Omental fat pad (tissue), 4 donors: ENCODE measurements at places on chromosomes 3 and 15. TPM values are rescaled to one million over a fixed set of nuclear protein-coding genes. Genes with fewer than 3 reads are reported as not detected.

GRCh38 chr3:19149368-19149767, 1.1 kb downstream of the KCNH8 start:
- no peak for DNase-seq

- DNase-seq, result peak; percentile 29
Measured at GRCh38 chr3:161851941-161852566, 355.4 kb downstream of the OTOL1 start.

- DNase-seq, result no peak
Measured at GRCh38 chr3:70813311-70813710, 500.9 kb upstream of the MDFIC2 start.

- DNase-seq, result no peak
Measured at GRCh38 chr3:10695595-10696285, 120.3 kb upstream of the SLC6A11 start.

DNA sequence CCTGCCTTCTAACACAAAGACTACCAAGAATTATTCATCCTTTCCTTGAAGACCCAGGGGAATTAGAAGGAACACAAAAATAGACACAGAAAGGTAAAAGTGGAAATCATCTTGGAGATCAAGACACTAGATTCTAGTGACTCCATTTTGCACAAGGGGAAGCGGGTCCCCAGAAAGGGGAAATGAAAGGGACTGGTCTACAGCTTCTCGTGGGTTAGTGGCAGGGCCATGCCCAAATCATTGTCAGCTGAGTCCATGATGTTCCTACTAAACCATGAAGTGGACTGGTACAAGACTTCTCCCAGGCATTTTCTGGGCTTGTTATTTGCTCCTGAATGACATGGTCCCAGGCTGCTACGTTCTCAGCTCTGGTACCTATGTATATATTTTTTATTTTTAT, 230.7 kb upstream of the TPRG1 start:
- no peak for DNase-seq

GRCh38 chr3:55875113-55875512, 388.0 kb upstream of the WNT5A start:
- no peak for DNase-seq

- no peak for DNase-seq
Measured at GRCh38 chr3:25306705-25307104, 121.4 kb upstream of the RARB start.

DNA sequence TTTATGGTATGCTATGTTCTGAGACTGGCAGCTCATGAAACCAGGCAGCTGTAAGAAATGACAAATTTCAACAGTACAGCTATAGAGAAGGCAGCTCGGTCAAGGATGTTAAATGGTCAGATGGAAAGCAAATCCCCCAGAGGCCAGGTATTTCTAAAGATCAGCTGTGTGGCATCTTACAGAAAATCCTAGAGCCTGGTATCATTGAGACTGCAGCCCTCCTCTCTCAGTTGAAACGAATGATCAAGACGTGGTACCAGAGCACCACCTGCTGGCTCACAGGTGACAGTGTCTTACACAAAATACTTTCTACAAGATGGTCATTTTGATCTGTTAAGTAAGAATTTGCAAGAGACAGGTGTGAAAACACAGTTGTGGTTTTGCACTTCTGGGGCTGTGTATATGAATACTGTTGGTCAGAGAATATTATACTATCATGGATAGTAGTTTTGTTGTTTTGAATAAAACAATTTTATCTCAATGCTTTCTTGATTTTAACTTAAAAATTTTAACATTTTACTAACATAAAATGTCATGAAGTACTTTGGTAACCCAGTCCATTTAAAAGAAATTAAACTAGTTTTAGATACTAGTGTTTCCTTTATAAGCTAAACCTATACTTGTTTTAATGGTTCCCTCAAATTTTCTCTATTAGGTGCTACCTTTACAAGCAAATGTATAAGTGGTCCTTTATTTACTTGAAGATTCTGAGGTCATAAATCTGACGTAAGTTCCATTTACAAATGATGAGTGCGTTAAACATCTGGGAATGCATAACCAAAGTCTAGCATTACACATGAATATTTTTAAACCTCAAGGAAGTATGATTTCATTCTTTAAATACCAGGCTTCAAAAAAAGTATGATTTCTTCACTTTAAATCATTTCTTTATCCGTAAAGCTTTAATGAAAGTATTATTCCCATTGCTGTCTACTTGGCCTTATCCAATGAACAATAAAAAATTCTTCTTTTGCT, 121.8 kb downstream of the PDZRN3 start:
- DNase-seq, result no peak

- DNase-seq, result no peak
Measured at GRCh38 chr3:128094295-128095151, 29.1 kb downstream of the RUVBL1 start.

GRCh38 chr15:37059086-37059485, 41.3 kb downstream of the MEIS2 start:
- DNase-seq, result no peak

GRCh38 chr3:172323894-172324610, 124.2 kb downstream of the GHSR start:
- no peak for DNase-seq

- no peak for DNase-seq
Measured at GRCh38 chr3:23239211-23240068, 36.3 kb downstream of the UBE2E2 start.

DNA sequence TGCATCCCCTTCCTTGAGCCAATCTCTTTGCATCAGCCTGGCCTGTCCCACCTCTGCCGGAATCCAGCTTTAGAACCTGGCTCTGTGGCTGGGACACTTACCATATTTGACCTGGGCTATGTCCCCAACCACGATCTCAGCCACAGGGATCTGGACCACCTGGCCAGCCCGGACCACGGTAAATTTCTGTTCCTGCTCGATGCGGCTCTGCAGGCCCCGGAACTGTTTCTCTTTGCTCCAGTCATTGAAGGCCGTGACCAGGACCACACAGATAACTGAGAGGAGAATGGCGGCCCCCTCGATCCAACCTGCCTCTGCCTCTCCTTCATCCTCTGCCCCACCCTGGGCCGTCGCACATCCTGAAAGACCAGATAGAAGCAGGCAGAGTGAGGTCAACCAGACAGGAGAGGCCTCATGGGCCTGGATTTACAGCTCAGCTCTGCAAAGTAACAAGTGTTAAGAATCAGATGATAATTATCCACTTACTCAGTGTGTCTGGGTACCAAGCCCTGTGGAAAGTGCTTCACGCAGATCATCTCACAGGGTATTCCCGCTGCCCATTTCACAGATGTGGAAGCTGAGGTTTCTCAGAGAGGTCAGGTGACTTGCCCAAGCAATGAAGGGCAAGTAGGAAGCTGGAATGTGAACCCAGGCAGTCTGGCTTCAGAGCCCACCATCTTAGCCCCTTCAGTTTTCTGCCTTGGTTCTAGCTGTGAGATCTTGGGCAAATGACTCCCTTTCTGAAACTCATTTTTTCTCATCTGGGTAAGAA, 81.3 kb upstream of the SEC13 start:
- no peak for DNase-seq

The GOLGA6A gene
- not detected for total RNA-seq

The MEX3B gene
- 1.6 TPM for total RNA-seq

The CFAP92 gene
- 1.1 TPM for total RNA-seq

The DAPK2 gene
- total RNA-seq, result 12.0 TPM
